NCI-H1105 (cell line): ENCODE measurements at places on chromosomes 1 and 21.
A peak's percentile ranks its signal among the peaks of the same experiment; 100 is the strongest.

DNA sequence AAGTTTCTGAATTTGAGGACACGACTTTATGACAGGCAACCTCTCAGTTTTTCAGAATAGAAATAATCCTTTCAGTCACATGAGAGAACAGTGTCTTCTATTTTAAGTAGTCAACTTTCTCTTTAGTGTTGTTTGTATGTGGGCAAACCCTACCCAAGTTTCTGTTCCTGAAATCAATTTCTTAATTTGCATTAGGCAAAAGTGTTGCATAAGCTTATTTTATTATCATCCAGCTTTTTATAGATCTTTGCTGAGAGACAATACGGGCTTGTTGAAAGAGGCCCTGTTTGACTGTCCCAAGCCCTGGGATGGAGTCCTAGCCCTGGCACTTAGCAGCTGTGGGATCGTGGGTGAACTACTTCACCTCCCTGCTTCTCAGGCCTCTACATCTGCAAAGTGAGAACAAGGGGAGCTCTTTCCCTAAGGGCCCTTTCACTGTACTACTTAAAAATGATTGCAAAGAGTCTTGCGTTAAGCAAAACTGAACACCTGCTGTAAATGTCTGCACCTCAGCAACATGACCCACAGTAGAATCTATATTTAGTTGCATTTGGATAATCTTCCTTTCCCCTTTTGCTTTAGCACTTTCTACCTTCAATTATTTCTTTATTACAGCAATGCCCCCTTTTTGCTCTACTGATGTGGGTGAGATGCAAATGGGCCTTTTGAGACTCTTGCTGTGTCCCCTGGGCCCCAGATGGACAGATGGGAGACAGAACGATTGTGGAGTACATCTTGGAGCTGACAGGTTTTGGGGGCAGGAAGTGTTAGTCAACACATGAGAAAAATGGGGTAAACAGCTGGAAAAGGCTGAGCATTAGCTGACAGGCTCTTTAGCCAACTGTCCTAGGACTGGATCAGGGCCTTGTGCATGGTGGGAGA lies 41.0 kb upstream of the SCAF4 start:
- DNase-seq: no peak

- DNase-seq: peak; percentile 99
Observed at GRCh38 chr1:23367791-23368561, 1.7 kb downstream of the ZNF436 start.

GRCh38 chr1:157363660-157364140 lies 188.6 kb downstream of the FCRL5 start:
- no peak for DNase-seq

- no peak for DNase-seq
Observed at GRCh38 chr1:41641475-41641814, 157.0 kb upstream of the EDN2 start.

DNA sequence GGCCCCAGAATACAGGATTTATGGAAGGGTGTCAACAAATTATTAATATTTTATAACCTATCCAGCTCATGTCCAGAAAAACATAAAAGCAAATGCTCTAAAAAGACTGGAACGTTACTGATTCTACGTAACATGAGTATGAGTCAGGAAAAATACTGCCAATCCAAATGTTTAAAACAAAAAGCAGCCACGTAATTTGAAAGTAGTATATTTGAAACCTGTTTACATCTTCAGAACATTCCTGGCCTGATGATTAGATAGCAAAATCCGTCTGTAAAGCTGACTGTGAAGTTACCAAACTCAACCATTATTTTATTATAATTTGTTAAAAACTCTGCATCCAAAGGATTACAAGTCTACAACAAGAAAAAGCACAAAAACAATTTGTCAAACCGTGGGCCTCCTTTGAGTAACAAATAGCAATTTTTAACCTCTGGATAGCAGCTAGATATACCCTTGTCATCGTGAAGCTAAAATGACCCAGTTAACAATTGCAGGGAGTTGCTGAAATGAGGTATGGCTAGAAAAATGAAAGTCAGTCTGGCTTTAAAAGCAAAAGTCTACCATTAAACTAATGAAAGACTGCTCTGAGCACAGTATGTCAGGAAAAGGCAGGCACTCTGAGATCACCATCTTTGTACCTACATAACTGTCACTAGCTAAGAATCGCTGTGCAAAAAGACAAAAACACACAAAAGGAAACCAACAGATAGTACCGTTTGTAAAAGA lies 1.2 kb downstream of the UBR4 start:
- DNase-seq: no peak

- DNase-seq: no peak
Observed at GRCh38 chr21:17597680-17598079, 15.0 kb downstream of the BTG3 start.

DNA sequence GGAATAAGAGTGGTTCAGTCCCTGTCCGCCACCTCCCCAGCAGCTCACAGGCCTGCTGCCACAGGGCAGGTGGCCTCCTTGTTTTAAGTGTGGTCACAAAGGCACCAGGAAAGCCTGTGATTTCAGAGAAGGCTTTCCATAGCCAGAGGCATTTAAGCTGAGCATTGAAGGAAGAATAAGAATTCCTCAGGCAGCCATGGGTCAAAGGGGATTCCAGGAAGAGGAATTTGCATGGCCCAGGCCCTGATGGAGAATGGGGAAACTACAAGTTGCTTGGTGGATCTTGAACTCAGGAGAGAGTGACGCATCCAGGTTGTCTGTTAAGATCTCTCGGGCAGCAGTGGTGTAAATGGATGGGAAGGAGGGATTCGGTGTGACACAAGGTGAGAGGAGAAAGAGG lies 66.7 kb downstream of the KLHDC7A start:
- no peak for DNase-seq

DNA sequence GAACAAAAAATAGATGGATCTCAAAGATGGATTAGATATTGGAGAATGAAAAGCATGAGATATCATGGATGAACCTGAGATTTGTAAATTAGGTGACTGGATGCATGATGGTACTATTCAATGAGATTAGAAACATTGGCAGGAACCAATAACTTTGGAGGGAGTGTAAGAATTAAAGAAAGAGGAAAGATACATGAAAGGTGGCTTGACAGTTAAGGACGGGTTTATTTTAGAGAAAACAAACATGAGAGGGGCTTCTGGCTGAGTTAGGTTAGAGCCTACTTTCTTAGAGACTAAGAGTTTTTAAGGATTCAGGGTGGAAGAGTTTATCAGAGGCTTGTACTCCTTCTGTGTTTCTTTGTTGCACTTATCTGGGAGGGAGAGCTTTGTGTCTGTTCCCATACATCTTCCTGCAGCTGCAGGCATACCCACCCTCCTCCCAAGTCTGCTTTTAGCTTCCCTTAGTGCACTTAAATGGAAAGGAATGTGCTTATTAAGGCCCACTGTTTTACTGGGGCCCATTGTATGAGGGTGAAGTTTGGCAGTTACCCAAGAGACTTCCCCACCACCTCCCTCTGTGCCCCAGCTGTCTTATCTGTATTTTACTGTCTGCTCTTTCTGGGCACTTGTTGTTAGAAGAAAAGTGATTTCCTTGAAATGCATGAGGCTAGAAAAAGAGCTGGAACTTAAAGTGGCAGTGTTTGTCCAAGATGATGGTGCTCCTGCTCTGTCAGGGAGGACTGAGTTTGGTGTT lies 26.1 kb upstream of the CR2 start:
- DNase-seq: no peak
